ENCODE measurements at places on chromosomes 5 and 9. TPM values are rescaled to one million over a fixed set of nuclear protein-coding genes. Genes with fewer than 3 reads are reported as not detected.

The PLAC8L1 gene
- not detected for total RNA-seq

The TAS2R1 gene
- not detected for total RNA-seq

The CDKN2B gene
- 7.2 TPM for total RNA-seq

The CMBL gene
- total RNA-seq: 55.7 TPM

The LECT2 gene
- total RNA-seq: not detected

The JADE2 gene
- 14.3 TPM for total RNA-seq

The ADRA1B gene
- not detected for total RNA-seq

DNA sequence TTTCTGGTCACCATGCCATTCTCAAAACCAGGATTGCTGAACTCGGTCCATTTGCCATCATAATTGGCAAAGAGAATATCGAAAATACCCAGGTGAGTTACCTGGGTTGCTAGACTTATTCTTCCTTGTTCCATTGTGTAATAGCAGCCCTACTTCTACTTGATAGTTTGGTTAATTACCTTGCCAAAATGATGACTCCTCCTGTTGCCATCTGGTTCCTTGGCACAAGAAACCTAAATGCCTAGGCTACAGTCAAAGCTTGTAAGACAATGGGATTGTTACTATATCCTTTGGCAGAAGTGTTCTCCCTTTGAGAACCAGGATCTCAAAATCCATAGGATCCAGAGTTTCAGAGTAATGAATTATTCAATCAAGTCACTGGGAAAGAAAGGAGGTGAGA is 373.2 kb upstream of the ACTBL2 start:
- no peak overlapping the region for H3K27ac ChIP-seq
- H3K4me1 ChIP-seq: no peaks in the 10 kb centered on the region
- H3K27me3 ChIP-seq: no peaks in the 10 kb centered on the region
- H3K4me3 ChIP-seq: no peak overlapping the region
- no peak for DNase-seq

GRCh38 chr9:18138656-18139055 is 335.3 kb upstream of the ADAMTSL1 start:
- H3K4me1 ChIP-seq: no peaks in the 10 kb centered on the region
- no peaks in the 10 kb centered on the region for H3K36me3 ChIP-seq
- no peaks in the 10 kb centered on the region for H3K27me3 ChIP-seq

DNA sequence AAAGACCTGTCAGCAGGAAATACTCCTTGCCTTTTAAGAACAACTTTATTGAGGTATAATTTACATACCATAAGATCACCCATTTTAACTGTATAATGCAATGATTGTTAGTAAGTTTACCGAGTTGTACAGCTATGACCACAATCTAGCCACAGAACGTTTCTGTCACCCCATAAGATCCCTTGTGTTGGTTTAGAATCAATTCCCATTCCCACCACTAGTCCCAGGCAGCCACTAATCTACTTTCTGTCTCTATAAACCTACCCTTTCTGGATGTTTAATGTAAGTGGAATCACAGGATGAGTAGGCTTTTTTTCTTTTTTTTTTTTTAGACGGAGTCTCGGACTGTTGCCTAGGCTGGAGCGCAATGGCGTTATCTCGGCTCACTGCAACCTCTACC is 4.4 kb downstream of the GPR107 start:
- peaks cover 8% of the 10 kb centered on the region for H3K4me1 ChIP-seq
- no peak overlapping the region for H3K27ac ChIP-seq
- no peak for DNase-seq

GRCh38 chr5:174098694-174099093 is 53.2 kb downstream of the NSG2 start:
- no peak for DNase-seq
- H3K36me3 ChIP-seq: no peaks in the 10 kb centered on the region
- H3K4me1 ChIP-seq: no peaks in the 10 kb centered on the region
- H3K4me3 ChIP-seq: no peak overlapping the region

DNA sequence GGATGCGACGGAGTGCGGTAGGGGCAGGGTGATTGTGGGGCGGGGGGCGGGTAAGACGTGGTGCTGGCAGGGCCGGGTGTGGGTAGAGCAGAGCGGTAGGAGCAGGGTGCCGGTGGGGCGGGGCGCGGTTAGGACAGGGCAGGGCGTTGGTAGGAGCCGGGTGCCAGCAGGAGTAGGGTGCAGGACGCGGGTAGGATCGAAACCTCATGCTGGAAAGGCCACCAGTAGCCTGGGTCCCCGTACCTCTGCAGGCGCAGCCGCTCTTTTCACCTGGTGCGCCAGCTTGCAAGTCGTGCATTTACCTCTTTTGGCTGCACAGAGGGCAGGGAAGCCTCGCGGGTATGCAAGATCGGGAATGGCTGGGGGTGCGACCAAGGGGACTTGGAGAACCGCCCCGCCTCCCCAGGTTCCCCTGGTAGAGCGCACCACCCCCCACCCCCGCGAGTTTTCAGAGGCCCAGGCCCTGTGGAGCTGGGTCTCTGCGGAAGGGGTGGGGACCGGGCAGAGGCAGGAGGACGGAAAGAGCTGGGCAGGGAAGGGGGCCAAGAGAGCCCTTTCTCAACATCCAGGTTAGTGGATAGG is 104.8 kb upstream of the SIMC1 start:
- H3K27me3 ChIP-seq: peaks cover 14% of the 10 kb centered on the region
- DNase-seq: no peak
- no peak overlapping the region for H3K4me3 ChIP-seq

- no peak for DNase-seq
- H3K36me3 ChIP-seq: no peaks in the 10 kb centered on the region
- H3K4me3 ChIP-seq: no peak overlapping the region
- no peak overlapping the region for H3K27ac ChIP-seq
Observed at GRCh38 chr5:23257656-23258055, 249.8 kb upstream of the PRDM9 start.
